ENCODE measurements at places on chromosomes 3 and 15.

DNA sequence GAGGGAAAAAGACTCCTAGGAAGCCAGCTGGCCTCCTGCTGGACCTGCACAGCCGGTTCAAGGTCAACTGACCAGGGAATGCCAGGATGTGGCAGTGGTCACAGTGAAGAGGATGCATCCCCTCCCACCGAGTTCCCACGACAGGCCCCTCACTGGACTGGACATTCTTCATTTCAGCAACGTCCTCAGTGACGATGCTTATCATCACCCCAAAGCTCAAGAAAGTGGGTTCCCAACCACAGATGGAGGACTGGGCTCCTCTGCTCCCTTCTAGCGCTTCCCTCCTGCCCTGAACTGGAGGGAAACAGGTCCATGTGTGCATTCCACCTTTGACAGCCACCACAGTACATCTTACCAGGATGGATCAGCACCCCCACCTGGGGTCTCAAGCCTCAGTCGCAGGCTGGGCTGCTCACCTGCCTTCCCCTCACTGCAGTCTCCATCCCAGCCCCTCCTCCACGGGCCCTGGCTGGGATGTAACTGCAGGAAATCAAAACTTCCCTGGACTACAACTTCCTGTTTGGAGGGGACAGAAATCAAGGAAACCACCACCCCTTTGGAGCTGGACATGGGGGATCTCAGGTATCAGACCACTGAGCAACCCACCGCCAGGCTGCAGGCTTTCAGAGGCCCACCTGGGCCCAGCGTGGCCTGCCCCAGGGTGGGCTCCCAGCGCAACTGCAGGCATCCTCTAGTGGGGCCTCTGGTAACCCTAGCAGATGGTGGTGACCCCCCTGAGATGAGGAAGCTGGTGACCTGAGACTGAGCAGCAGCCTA is 7.3 kb downstream of the CALML4 start:
- no peak for DNase-seq

DNA sequence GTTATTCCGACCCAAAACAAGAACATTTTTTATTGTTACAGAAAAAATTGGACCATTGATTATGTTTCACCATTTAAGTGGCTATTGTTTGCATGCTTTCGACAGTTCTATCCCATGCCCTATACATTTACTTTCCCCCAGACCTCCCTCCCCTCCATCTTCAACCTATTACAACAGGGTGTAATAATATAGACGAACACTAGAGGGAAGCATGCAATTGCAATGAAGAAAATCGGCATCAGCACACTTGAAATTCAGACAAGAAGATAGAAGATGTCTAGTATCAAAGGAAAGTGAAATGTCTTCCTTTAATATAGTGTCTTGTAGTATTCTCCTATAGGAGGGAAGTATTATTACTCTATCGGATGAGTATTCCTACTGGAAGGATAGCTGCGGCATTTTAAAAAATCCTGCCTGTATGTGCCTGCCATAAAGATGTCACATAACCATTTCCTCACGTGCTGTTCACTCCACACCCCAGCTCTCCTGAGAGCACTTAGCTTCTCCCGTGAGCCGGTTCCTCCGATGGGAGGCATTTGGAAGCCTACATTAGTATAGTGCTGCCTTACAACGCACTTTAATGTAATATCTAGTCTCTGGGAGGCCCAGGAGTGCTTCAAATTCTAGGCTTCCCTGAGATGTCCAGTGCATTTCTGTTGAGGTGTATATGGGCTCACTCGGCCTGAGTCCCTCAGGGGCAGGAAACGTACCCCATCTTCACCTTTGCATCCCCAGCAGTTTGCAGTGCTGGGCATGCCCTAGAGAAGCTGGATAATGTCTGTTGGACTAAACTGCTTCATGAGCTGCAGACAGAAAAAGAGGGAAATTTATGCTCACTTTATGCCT is 17.8 kb upstream of the ERICH6 start:
- DNase-seq: no peak

DNA sequence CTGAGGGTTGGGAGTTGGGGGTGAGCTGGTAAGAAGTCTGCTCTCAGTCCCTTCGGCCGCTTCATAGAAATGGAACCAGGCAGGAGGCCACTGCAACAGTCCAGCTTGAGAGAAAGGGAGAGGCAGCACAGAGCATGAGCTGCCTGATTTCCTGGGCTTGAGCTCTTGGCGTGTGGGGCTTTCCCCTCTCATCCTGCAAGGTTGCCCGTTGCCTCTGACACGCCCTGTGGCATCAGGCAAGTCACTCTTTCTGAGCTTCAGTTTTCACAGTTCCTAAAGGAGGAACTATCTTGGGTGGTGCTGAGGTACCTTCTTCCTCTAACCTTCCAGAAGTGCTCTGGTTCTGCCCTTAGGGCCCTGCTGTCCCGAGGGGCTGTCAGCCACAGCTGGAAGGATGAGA is 4.9 kb downstream of the MESP2 start:
- DNase-seq: no peak

GRCh38 chr3:72996121-72996472 is 514 bp upstream of the PPP4R2 start:
- no peak for DNase-seq

GRCh38 chr3:126567696-126568438 is 9.1 kb upstream of the C3orf22 start:
- no peak for DNase-seq

- DNase-seq: no peak
Observed at GRCh38 chr15:92960996-92961681, 61.0 kb downstream of the CHD2 start.

GRCh38 chr3:46096336-46096735 is 69.1 kb upstream of the XCR1 start:
- DNase-seq: no peak

- DNase-seq: no peak
Observed at GRCh38 chr3:61996366-61996765, 377.0 kb downstream of the FEZF2 start.

DNA sequence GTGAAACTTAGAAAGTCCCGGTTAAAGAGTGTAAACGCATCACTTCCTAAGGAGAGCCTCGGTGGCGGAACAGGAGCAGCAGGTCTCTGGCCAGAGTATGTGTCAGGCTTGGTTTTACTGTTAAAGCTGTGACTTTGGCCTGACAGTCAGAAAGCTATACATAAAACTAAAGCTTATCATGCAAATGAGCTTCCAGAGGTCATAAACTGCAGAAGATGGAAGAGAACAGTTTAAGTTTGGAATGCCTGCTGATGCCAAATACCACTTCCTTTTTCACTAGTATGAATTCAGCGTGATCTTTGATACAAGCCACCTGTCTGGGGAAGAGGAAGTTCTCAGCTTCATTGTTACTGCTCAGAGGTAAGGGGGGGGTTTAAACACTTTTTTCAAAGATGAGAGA is 125.1 kb upstream of the CTDSPL start:
- DNase-seq: no peak

GRCh38 chr3:70813311-70813710 is 500.9 kb upstream of the MDFIC2 start:
- no peak for DNase-seq

GRCh38 chr3:184441202-184441900 is 61.5 kb downstream of the CHRD start:
- DNase-seq: no peak

GRCh38 chr15:77851691-77852090 is 219.0 kb upstream of the LINGO1 start:
- no peak for DNase-seq

GRCh38 chr3:61965770-61966131 is 404.4 kb downstream of the PTPRG start:
- no peak for DNase-seq

- DNase-seq: no peak
Observed at GRCh38 chr3:13224967-13225366, 151.7 kb upstream of the IQSEC1 start.

DNA sequence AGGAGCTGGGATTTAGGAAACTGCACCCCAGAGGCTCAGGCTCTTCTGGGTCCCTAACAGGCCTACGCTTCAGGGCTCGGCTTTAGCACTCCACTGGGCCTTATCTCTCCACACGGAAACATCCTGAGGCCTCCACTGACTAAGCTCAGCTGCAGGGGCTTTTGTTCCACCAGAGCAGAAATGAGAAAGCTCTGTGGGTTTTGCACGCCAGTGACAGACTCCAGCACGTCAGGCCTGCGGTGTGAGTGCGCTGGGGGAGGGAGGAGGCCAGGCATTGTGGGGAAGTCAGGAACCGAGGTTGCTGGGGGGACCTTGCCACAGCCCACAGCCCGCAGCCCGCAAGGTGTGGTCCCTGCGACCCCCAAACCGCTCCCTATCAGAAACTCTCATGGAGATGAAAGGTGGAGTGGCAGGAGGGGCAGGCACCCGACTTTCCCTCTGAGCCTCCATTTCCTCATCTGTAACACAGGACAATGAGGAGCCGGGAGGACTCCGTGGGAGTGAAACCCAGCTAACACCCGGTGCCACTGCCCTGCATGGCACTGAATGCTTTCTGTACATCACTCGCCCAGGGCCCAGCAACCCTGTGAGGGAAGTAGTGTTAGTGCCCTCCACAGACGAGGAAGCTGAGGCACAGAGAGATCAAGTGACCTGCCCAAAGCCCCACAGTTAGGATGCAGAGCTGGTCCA is 106.5 kb downstream of the TPRA1 start:
- no peak for DNase-seq

DNA sequence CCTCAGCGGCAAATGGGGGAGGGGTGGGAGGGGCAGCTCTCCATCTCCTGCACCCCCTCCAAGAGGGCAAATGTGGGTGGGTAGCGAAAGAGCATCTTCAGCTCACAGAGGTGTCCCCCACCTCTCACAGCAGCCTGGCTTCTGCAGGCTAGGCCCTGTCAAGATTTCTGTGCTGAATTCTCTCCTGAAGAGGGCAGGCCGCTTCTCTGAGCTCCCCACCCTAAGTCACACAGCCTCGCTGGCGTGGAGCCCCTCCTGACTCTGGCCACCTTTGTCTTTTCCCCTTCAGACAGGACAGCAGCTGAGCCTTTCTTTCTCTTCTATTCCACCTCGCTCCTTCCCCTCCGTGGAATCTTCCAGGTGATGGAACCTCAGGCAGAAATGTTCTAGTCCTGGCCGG is 26.3 kb upstream of the ADAMTS7 start:
- DNase-seq: no peak

- DNase-seq: no peak
Observed at GRCh38 chr3:143163562-143164100, 44.1 kb downstream of the CHST2 start.

Data from T follicular helper cell (primary cell).